ENCODE measurements at places on chromosomes 7 and 10.
A peak's percentile ranks its signal among the peaks of the same experiment; 100 is the strongest.

DNA sequence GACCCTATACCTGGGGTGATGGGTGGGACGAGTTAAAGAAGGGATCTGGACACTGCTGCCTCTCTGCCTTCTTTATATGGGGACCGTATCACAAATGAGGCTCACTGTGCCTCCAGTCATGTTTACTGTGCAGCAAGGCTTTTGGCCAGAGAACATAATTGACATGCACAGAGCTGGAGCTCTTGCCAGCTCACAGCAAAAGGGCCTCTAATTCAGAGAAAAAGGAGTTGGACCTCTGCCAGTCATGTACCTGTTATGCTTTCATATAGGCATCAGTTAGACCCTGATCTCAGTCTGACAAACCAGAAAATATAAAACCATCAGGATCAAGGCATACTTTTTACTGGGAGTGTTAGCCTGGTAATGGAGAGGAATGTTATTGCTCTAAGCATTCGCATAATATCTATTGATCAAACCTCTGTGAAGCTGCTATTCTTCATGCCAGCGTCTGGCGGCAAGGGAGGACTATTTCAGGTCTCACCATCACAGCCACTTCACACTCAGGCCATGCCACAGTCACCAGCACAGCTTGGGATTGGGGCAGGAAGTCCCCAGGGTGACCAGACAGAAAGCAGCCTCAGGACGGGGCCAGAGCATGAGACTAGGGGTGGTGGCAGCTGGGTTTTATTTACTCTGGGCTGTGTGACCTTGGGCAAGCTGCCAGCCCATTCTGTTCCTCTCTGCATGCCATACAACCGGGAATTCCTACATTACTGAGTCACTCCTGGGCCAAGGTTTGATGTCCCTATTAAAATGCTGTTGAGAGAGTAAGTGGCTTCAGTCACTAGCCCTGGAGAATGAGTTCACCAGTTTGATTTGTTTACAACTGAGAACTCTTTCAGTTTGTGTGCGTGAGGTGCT is 90.1 kb downstream of the NPSR1 start:
- peak; percentile 27 for DNase-seq

- no peak for DNase-seq
Measured at GRCh38 chr7:125661677-125662076, 732.1 kb upstream of the POT1 start.

- DNase-seq: no peak
Measured at GRCh38 chr7:141208539-141208938, 134.7 kb downstream of the TMEM178B start.

GRCh38 chr7:113004726-113005454 is 81.7 kb downstream of the GPR85 start:
- no peak for DNase-seq

GRCh38 chr7:12570534-12571461 is at the start of gene SCIN:
Gene SCIN, plus strand, starts transcription at chr7:12570720. Its CDS starts 67 bp downstream, at chr7:12570787.
- DNase-seq: no peak

DNA sequence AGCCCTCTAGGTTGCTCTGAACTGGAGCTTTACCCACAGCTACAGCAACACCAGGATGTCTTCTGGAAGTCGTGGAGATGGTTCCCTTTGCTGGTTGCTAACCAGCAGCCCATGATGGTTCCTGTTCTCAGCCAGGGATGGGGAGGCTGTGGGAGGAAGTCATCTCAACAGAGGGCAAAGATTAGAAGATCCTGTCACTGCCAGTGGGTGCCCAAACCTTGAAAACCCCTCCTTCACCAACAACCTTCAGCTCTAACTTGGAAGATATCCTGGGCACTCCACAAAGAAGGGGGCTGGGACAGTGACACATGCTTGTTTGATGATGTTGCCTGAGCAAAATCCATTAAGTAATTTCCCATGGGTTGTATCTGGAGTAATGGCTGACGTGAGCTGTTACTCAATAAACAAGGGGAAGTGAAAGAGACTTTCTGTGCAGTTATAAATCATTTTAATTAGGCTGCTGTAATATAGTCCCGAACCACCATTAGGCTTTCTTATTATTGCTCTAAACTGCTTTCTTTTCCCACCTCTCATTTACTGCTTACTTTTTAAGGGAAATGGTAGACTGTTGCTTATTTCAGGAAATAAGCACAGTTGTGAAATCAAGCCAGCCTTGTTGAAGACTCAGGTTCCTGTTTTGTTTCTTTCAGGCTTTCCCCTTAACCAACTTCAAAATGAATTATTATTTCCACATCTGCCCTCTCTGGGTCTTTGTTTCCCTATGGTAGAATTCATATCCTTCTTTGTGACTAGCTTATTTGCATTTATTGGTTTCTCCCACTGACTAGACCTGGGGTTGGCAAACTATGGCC is 124.8 kb downstream of the PPP1R17 start:
- DNase-seq: no peak

DNA sequence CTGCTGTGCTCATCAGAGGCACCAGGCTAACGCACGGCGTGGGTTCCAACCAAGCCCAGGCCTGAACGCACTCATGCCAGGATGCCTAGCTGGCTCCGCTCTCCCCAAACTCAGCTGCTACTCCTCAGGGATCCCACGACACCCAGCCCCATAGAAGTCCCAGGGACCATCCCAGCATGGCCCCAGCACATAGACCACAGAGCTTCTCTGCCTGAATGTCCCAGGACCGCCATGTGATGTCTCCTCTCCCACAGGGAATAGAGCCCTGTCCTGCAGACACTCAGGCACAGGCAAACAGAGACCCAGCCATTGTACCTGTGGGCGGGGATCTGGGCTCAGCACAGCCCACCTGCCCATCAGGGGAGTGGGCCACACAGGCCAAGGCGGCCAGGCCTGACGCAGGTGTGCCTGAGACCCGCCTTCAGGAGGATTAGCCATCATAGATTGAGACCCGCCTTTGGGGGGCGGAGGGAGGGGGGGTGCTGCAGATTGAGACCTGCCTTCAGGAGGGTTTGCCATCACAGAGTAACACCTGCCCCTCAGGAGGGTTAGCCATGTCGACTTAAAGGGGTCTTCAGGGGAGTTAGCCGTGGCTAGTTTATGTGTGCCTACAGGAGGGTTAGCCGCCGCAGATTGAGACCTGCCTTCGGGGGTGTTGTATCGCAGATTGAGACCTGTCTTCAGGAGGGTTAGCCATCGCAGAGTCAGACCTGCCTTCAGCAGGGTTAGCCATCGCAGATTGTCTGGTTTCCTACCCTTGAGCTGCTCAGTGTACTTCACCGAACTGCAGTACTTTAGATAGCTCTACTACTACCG is 29.0 kb downstream of the RASGEF1A start:
- DNase-seq: no peak

GRCh38 chr10:9860045-9860444 is 1157.6 kb upstream of the CELF2 start:
- DNase-seq: no peak

DNA sequence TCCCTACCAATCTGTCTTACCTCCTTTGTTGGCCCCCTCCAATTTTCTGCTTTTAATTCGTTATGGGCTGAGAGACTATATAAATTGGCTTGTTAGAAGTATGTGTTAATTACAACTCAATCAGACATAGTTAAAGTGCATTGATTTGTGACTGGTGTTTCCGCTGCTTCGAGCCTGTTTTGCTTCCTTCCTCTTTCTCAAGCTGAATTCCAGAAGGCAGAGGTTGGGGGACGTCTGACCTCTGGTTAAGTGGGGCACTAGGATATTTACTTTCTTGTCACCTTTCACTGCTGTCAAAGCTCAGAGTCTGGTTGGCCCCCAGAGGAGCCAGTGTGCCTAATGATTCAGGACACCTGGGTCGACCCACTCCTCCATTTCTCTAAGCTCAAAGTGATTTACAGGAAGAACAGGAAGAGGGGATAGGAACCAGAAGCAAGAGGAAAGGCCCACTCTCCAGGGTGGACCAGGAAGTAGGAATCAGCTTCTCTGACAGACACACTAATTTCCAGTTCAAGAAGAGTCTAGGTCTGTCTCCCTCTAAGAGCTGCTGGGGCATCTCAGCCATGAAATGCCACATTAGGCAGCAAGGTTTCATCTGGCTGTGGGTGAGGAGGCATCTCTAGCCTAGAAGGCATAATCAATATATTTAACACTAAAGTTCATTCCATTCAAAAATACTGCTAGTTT is 397.2 kb upstream of the NPVF start:
- DNase-seq: no peak

GRCh38 chr10:70461397-70462348 is 16.9 kb upstream of the PALD1 start:
- DNase-seq: no peak

DNA sequence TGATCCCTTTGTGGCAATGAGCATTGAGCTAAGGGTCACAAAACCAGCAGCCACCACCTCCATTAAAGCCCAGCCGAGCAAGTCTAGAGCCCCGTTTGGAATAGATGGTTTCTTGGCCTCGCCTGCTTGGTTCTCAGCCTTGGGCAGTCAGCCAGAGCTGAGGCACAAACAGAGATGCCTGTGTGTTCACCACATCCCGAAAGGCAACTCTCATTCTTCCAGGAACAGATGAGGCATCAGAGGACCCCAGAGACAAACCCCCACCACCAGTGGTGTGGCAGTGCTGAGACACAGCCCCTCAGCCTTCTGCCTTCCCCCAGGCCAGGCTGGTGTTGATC is 203.3 kb upstream of the ZMIZ1 start:
- DNase-seq: no peak

GRCh38 chr7:5421714-5422395 is 1.8 kb downstream of the TNRC18 start:
- no peak for DNase-seq

DNA sequence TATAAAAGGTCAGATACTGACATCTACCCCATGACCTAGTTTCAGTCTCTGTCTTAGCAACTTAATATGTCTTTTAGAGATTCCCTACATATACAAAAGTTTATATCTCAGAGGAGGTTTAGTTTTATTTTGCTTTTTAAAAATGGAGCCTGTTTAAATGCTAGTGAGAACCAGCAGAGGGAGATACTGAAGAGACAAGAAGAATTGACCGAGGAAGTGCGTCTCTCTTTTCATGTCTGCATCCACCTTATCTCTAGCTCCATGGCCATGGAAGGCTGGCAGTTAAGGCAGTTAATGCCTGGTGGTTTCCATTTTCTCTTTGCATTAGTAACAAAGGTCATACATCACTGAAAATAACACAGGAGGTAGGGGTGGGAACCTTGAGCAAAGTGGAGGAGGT is 10.7 kb downstream of the SUV39H2 start:
- no peak for DNase-seq

DNA sequence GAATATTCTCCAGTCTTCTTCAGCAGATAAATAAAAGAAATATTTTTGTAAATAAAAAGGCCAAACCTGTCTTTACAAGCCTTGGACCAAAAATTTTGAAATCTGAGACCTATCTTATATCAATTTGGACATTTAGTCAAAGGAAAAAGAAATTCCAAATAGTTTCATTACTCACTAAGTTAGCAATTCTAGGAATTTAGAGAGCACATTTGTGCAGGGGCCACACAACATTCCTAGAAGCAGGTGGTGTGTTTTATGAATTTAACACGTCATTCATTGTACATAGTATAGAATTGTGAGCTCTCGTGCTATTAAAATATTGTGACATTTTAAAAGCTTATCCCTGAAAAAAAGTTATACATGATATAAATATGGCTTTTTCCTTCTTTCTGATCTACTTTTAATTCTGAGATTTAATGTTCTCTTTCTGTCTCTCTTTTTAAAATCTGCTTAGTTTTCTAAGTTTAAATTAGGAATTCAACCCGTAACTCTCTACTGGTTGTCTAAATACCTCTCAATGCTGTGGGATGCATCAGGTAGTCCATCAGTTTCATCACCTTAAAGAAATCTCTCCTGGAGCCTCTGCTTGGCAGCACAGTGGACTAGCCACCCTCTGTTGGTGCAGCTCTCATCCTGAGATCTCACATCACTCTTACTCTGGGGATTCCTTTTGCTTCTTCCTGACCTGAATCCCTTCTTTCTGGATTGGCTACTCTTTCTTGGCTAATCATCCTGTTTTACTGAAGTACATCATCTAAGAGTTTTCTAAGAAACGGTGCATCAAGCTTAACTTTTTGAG is 124.5 kb downstream of the SEMA3E start:
- no peak for DNase-seq

- no peak for DNase-seq
Measured at GRCh38 chr7:119959811-119960210, 313.2 kb upstream of the KCND2 start.

- no peak for DNase-seq
Measured at GRCh38 chr7:17299483-17299991, 1.1 kb downstream of the AHR start.

DNA sequence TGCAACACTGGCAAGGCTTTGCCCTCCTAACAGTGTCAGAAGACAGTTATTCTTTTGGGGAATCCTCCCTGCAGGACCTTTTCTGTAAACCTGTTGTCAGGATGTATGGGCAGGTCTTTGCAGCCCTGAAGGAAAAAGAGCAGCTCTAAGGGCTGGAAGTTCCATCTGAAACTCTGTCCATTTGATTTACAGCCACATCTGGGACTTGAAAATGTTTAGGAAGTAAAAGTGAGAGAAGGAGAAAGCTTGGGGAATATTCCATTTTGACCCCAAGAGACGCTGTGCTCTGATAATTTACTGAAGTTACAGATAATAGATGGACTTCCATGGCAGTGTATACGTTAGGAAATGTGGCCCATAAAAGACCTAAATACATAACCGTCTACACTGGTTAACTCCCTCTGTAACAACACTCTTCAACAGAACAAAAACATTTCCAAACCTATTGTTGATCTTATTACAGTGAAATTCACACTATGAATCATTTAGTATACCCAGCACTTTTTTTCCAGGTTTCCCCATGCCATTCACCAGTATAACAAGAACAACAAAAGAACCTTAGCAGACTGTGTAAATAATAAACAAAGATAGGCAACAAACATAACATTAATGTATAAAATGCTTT is 89.1 kb downstream of the KIAA1549 start:
- no peak for DNase-seq

DNA sequence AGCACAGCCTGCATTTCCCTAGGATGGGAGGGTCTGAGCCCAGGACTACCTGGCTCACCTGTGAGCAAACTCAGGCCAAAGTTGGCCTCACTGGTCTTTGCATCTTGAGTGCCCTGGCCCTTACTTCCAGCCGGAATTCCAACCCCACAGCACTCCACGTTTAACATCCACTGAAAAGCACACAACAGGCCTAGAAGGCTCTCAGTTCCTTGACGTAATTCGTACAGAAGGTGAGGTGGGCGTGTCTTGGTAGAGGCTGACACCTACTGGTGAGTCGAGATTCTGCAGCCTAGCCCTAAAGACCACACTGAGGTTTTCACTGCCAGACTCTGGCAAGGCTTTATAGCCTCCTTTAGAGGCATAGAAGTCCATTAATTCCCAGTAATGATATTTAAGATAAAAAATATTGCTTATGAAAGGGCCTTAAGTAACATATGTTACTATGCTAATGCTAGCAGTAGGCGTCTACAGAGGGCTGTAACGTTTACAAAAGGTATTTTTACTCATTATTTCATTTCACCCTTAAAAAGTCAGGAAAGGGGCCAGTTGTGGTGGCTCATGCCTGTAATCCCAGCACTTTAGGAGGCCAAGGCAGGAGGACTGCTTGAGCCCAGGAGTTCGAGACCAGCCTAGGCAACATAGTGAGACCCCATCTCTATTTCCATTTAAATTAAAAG is 95.8 kb downstream of the HIP1 start:
- peak; percentile 42 for DNase-seq

DNA sequence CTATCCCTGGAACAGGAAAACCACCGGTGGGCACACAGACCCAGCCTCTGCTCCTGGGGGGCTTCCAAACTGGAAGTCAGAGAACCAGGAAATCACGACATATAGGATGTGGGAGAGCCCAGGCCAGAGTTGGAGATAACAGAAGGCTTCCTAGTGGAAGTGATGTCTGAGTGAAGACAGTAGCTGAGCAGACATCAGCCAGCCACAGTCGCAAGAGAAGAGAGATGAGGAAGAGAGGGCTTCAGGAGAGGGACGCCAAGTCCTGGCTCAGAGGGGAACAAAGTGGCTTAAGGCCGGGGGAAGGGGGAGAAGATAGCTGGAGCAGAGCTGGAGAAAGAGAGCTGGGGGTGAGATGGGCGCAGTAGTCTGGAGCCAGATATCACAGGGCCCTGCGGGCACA is 30.9 kb upstream of the ELN start:
- no peak for DNase-seq
